T-helper 17 cell (primary cell): ENCODE measurements at places on chromosomes 6 and 20.

DNA sequence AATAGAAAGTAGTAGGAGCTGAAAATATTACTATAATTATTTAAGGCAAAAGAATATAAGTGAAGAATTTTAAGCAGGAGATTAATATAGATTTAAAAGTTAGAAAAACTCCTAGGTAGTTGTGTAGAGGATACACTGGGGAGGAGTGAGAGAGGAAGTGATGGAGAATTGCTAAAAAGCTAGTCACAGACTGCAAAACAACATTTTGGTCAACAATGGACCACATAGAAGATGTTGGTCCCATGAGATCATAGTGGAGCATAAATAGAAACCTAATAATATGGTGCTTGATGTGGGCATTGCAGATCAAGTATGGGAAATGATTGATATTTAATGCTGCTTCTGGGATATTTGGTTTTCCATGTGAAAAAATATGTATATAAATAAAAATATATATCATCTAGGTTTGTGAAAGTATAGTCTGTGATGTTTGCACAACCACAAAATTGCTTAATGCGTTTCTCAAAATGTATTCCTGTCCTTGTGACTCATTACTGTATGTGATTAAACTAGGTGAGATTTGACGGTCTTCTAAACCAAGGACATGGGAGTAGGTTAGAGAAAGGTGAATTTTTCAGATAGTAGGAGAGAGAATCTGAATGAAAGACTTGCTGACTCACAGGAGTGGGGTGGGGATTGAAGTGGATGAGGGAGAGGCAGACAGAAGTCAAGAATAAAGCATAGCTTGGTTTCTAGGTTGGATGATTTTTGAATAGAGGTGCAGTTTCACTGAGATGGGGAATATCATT lies 174.0 kb downstream of the BCKDHB start:
- no peak for DNase-seq

DNA sequence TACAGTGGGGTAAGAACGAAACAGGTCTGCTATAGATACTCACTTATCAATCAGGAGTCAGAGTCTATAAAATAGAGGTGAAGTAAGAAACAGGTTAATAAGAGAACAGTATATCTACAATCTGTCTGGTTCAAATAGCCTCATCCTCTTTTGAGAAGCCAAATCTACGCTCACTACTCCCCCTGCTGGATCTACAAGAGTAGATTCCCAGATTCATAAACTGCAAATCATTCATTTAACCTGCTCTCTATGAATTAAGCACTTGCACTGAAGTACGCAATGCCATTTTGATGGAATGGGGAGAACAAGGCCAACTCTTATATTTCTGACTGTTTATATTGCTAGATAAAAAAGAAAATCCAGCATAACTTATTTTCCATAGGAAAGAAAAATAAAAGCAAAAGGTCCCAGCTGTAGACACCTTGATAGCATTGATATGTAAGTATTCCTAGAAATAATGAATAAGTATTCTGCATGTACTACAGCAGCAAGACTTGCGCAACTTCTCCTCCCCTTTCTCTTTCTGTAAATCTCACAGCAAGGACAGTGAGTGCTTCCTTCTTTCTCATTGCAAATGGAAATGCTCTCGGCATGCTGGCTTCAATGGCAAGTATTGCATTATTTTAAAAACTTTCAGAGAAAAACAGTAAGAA lies 92.3 kb downstream of the RFX6 start:
- no peak for DNase-seq

GRCh38 chr6:121093928-121094327 lies 240.4 kb downstream of the TBC1D32 start:
- no peak for DNase-seq

DNA sequence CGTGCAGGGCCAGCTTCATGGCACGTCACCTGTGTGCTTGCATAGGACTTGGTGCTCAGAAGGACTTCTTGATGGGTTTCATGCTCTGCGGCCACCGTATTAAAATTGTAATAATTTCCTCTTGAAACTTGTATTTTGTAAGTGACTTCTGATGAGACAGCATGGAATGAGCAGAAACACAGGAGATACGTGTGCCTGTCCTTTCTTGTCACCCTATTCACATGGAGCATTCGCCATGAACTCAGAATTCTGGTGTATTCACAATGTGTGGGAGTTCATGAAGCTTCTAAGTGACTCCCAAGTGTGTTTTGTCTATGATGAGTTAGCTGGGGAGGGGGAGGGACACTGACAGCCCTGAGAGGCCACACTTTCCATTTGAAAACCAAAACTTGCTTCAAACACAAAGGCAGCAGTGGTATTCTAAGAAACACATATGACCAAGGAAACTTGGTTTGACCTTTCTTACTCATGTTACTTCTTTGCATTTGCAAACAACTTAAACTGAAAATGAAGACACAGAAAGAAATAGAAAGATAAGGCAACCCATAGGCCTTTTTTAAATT lies 92.1 kb upstream of the NEDD9 start:
- DNase-seq: no peak

DNA sequence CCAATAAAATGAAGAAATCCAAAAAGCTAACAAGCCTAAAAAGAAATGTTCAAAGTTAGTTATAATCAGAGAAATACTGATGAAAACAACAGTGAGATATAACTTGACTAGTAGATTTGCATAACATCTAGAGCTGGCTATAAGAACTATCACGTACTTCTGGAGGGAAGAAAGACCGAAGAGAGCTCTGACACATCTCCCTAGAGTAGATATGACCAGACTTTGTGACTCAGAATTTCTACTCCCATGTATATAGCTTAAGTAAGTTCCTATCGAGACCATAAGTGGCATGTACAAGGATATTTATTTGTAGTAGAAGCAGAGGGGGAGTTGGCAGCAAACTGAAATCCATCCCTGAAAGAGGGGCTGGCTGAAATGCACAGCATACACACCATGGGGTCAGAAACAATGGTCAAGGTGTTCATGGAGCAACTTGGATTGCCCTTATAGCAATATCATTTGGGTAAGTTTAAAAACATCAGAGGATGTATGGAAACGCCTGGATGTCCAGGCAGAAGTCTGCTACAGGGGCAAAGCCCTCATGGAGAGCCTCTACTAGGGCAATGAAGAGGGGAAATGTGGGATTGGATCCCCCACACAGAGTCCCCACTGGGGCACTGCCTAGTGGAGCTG lies 25.6 kb upstream of the IL17A start:
- no peak for DNase-seq

DNA sequence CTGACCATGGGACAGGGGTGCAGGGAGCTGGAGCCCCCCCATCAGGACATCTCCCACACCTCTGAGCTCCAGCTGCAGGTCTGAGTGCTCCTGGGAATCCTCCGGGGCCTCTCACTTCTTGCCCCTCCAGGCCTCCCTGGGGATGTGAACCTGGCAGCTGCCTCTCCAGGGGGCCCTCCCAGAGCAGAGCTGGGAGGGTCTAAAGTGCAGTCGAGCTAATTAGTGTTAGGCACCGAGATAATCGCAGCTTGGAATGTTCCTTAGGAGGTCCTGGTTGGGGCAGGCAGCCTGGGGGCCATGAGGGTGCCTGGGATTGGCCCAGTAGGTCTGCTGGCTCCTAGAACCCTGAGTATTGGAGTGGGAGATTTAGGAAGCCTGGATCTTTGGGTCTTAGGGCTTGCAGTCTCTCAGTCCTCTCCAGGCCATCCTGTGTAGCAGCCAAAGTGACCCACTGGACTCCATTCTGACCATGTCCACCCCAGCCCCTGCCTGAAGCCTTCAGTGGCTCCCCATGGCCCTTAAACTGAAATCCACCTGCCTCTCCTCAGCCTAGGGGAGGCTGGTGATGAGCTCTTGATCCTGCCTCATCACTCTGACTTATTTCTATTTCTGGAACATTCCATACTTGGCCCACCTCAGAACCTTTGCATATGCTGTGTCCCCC lies 26.0 kb downstream of the CEBPB start:
- DNase-seq: no peak

- no peak for DNase-seq
Observed at GRCh38 chr6:82385102-82385501, 21.5 kb downstream of the TPBG start.

GRCh38 chr6:133951227-133951626 lies 1.8 kb upstream of the TBPL1 start:
- no peak for DNase-seq

- DNase-seq: peak; percentile 13
Observed at GRCh38 chr6:56954403-56955170, at the start of gene BEND6. BEND6 (plus strand) TSS chr6:56955107; CDS start chr6:56981811, 26,704 bp downstream.

- DNase-seq: no peak
Observed at GRCh38 chr6:79902046-79902445, 45.3 kb downstream of the ELOVL4 start.

DNA sequence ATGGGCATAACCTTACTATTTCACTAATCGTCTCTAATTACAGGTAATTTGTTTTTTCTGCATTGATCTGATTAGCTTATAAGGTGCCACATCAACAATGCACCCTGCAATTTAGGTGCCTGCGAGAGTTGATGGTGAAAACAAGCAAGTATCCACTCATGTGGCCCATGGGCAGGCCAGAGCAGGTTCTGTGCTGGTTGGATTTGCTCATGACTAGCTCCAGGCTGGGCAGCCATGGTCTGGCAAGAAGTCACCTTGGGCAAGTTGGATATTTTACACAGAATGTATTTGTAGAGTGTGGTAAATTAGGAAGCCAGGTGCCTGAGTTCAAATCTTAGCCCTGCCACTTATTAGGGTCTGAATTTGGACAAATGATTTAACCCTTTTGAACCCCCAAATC lies 25.3 kb downstream of the RAB44 start:
- no peak for DNase-seq

DNA sequence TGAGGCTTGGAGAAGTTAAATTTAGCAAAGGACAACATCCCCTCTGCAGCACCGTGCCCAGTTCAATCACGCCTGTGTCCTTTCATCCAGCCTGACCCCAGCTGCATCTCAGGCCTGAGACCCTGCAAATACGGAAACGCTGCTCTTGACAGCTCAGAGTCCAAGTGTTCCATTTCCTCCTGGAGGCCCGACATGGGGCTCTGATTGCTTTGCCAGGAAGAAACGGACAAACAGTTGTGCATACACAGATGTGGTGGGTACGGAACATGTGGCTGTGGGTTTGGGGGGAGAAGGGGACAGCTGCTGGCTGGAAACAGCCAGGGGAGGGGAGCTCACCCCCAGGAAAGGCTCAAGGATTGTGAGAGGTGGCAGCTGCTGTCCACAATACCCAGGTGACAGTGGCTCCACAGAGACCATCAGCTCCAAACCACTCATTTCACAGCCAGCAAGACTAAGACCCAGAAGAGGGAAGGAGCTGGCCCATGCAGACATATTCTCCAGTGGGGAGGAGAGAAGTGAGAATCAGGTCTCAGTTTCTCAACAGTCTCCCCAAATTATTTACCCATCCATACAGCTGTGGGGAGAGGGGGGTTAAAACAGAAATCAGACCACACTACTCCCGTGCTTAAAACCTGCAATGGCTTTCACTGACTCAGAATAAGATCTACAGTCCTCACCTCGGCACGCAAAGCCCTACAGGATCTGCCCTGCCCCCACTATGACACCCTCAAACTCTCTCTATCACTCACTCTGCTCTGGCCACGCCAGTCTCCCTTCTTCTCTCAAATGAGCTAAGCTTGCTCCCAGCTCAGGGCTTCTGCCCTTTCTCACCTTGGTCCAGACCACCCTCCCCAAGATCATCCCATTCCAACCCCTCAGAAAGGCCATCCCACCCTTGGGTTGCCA lies 89.1 kb downstream of the PREX1 start:
- DNase-seq: no peak

DNA sequence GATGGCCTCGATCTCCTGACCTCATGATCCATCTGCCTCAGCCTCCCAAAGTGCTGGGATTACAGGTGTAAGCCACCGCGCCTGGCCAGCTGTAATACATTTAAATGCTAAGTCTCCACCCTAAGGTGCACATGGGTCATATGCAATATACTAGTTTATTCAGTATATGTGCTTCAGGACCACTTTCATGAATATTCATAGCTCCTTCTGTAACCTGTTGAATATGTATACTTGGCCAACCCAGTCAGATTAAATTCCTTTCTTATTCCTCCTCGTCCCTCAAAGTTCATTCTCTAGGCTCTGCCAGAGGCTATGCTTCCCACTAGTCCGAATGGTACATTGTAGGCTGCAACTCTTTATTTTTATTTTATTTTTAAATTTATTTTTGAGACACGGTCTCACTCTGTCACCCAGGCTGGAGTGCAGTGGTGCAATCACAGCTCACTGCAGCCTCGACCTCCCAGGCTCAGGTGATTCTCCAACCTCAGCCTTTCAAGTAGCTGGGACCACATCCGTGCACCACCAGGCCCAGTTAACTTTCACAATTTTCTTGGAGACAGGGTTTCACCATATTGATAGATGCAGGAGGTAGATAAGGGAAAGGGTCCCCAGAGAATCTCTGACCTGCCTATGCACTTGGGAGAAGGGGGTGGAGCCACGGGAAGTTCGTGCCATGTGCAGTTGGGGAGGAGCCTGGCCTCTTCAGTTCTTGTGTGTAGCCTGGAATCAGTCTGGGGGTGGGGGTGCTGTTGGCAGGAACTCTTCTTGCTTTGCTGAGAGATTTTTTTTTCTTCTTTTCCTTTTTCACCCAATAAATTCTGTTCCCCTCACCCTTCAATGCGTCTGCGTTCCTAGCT lies 41.3 kb upstream of the DDR1 start:
- DNase-seq: no peak

DNA sequence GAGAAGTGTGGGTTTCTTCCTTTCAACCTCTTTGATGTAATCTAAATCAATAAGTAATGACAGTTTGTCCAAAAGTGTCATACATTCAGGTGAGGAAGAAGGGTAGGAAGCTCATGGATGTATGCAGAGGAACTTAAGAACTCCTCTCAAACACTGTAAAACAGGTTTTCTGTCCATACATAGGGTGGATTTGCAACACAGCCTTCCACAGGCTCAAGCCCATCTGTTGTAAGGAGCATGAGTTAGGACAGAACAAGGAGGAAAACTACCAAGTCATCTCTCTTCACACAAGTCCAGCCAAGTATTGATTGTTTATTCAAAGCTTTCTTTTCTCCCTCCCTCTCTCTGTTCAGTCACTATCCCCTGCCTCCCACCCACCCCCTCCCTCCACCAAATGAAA lies 49.0 kb upstream of the CDYL start:
- no peak for DNase-seq

GRCh38 chr6:157123234-157123633 lies 200.1 kb downstream of the TMEM242 start:
- no peak for DNase-seq

DNA sequence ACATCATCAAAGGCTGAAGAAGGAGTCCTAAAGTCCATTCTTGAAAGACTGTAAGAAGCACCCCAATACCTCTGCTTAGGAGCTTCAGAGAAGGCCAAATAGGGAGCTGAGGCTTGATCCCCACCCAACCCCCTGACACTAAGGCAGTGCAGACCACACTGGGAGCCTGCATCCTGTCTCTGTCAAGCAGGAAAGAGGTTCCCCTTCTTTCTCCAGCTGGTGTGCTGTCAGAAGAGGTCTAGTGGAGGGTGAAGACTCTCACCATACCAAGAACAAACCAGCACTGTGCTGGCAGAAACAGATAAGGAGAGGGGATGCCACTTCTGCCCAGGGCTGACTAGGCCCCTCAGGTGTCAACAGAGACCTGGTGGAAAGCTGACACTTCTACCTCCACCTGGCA lies 19.9 kb downstream of the GZF1 start:
- no peak for DNase-seq

DNA sequence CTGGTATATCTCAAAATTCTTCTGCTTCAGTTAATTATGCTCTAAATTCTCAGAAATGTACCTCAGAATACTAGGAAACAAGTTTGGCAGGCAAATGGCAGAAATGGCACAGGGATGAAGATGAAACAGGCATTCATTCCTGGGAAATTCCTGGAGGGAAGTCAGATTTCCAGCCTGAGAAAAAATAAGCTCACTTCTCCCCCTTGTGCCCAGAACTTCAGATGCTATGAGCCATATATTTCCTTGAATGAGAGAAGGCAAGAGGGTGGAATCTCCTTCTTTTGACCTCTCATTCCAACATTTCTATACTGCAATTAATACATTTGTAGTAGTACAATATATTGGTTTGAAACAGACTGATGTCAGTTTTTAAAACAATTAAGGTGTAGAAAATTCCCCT lies 22.8 kb downstream of the RGS17 start:
- no peak for DNase-seq
